ENCODE measurements at places on chromosomes 1 and 21. TPM values are rescaled to one million over a fixed set of nuclear protein-coding genes. Genes with fewer than 3 reads are reported as not detected.

The FAM163A gene
- not detected for total RNA-seq

The ALPL gene
- total RNA-seq, result not detected

DNA sequence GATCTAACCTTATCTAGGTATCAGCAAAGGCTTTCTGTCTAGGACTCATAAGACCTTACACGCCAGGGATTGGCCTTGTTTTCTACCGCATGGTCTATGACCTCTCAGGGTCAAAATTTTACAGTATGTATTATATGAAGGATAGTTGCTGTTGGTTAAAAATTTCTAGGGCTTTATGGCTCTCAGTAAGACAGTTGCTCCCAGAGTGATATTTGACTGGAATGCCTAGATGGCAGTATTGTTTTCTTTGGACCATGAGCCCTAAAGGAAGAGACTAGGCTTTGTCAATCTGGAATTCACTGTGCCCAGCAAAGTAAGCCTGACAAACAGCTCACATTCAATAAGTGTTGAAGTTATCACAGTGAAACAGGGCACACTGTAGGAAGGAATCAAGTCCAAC lies 37.6 kb downstream of the C1orf87 start:
- no peak for DNase-seq

The PLA2G2D gene
- total RNA-seq, result not detected

DNA sequence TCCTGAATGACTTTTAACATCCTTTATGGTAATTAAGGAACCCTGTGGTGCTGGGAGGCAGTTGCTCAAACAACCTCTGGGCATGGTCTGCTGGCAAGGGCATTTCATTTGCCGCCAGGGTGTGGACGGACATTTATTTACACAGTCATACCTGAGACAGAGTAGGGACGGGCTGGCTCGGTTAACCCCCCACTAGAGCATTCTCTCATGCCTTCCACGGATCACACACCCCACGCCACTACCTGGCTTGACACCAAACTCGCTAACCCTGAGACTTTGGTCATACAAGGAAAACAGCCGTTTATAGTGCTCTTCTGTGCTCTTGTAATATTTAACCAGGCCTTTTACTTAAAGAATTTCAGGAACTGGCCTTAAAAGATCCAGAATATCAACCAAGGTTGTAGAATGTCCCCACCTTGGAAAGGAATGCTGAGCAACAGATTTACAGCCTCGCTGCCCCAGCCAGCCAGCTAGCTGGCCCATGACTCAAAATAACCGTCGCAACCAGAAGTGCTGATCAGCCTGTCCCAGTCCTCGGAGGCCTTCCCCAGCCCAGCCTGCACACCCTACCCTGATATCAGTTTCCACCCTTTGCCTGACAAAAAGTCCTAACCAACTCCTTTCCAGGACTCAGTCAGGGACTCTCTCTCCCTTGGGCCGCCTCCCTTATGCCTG lies 6.5 kb upstream of the PDXK start:
- no peak for DNase-seq

The HTR6 gene
- 0.55 TPM for total RNA-seq

GRCh38 chr1:246274186-246274585 lies 232.9 kb downstream of the SMYD3 start:
- DNase-seq, result no peak

The NTMT2 gene
- total RNA-seq, result not detected

DNA sequence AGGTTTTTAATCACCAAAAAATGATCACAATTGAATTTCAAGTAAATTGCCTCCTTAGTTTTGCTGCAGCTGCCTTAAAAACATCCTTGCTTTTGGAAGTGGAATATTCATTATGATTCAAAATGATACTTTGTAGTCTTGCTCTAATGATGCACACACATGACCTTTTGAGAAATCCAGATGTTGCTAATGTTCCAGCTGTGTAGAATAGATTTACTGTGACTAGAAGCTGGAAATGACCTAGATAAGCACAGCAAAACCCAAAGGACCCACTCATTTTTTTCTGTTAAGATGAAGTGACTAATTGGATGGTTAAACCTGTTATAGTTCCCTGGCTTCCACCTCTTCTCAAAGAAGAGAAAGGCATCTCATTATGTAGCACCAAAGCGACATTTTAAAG lies 64.6 kb upstream of the RALGPS2 start:
- no peak for DNase-seq

DNA sequence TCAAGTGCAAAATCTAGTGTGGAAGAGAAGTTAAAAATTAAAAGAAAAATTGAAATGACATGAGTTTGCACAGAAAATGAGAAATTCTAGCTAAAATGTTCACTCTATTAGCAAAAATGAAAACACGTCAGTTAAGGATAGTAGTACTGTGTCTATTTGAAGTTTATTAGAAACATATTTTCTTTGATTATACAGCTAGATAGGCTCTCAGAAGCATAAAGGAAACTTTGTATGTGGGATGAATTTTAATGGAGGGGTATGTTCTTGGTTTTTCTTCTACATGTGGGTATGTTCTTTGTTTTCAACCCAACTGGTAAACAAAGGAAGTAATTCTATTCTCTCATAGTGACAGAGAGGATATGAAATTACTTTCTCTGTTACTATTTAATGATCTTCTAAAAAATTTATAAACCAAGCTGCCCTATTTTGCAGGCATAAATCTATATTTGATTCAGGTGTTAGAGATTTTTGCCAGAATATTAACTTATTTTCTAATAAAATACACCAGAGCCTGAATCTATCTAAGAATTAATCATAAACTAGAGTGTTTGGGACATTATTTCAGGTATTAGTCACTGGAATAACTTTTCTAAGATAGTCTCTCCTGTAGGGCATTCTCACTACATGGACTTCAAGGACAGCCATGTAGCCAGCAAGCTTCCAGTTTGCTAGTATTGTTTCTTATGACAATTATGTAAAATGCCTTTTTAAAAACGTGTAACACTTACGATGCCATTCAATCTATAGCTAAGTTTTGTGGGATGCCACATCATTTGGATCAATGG lies 15.8 kb downstream of the GPSM2 start:
- no peak for DNase-seq

- DNase-seq, result no peak
Measured at GRCh38 chr1:42679364-42679983, 2.7 kb upstream of the YBX1 start.

- no peak for DNase-seq
Measured at GRCh38 chr1:172941945-172942344, 108.8 kb downstream of the TNFSF18 start.

The SPRR5 gene
- not detected for total RNA-seq

- no peak for DNase-seq
Measured at GRCh38 chr1:16926491-16927073, 4.9 kb downstream of the CROCC start.

DNA sequence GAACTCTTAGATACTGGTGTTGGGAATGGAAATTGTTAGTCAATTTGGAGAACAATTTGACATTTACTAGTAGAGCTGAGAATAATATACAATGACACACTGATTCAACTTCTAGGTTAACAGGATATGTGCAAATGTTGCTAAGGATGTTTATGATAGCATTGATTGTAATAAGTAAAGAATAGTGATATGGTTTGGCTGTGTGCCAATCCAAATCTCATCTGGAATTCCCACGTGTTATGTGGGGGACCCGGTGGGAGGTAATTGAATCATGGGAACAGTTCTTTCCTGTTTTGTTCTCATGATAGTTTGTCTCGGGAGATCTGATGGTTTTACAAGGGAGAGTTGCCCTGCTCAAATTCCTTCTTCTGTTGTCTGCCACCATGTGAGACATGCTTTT lies 302.4 kb upstream of the TMPRSS15 start:
- no peak for DNase-seq

GRCh38 chr1:116150368-116150767 lies 39.2 kb downstream of the MAB21L3 start:
- DNase-seq, result no peak

DNA sequence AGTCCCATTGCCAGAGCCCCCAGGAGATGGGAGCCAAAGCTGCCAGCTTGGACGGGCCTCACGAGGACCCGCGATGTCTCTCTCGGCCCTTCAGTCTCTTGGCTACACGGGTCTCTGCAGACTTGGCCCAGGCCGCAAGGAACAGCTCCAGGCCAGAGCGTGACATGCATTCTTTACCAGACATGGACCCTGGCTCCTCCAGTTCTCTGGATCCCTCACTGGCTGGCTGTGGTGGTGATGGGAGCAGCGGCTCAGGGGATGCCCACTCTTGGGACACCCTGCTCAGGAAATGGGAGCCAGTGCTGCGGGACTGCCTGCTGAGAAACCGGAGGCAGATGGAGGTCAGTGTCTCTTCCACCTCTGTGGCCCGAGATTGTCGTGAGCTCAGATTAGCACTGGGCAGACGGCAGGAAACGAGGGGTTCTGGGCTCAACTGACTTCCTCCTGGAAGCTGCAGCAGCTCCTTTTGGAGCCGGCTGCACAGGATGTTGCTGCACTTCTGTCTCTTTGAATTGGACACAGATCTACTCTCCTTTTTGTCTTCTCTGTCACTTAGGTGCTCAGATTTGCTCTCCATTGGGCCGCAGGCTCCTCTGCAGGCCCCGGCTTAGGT lies 68.0 kb downstream of the DISC1 start:
- DNase-seq, result no peak

DNA sequence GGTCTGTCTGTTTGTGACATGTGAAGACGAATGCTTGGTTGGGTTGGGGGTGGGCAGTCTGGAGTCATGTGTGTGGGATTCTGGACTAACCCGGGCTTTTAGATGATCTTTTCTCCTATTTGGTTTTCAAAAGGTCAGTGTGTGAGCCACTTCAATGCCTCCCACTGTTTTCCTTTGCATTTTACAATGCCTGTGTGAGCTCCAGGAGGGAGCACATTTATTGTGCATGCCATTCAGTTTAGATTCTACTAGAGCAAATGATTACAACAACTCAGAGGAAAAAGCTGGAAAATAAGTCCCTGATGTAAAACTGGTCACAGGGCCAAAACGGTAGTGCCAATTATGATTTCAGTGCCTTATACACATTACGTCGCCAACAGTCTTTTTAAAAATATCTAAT lies 90.9 kb downstream of the LYPLAL1 start:
- DNase-seq, result no peak

The BEST4 gene
- total RNA-seq, result 2.5 TPM

GRCh38 chr1:184761969-184762485 lies 7.4 kb upstream of the EDEM3 start:
- no peak for DNase-seq

DNA sequence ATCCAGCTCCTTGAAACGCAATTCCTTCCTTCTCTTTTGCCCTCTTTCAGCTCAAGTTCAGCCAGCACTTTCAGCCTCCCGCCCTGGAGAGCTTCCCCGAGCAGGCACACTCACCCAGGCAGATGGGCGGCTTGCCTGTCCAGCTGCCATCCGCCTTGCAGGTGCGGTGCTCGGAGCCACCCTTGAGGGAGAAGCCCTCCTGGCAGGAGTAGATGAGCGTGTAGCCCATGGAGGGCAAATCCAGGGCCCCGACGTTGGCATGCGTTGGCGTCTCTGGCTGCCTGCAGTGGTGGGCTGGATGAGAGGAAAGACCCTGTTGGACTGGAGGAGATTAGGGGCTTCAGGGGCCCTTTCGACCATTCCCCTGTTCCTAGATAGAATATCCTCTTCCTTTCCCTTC lies 60.5 kb downstream of the ZSCAN20 start:
- DNase-seq, result no peak

The ST6GALNAC3 gene
- 2.5 TPM for total RNA-seq

GRCh38 chr1:64659478-64660138 lies 85.3 kb upstream of the RAVER2 start:
- no peak for DNase-seq

The SNRPE gene
- total RNA-seq, result 158 TPM

The PTPN14 gene
- 13.5 TPM for total RNA-seq

The PDPN gene
- total RNA-seq, result not detected

DNA sequence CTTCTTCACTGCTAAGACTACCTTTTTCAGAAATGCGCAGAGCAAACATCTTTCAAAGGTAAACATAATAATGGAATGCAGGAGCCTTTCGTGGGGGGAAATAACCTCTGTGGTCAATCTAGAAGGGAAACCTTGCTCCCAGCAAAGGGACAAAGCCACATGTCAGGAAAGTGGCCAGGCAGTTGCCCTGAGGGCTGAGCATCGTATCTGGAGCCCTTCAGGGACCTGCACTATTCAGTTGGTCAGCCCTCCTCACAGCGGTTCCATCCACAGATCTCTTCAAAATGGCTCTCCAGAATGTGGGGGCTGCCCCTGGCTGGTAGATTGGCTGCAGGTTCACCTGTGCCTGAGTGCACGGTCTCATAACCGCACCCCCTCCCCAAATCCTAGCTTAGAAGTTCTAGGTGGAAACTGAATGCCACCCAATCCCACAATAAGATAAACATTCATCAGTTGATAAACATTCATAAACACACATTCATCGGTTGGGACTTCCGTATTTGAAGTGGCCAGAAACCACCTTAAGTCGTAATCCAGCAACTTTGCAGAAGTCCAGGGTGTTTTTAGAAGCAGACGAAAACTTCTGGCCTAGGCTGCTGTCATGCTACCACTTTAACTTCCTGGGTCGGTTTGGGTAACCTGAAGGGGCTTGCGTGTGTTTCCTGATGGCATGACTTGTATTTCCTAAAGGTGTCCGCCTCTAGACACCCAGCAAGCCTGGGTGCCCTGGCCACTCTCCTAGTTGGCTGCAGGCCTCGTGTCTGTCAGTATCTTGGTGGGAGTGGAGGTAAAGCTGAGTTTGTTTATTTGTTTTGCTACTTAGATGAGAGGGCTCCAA lies 50.5 kb downstream of the RASSF5 start:
- peak; percentile 56 for DNase-seq

DNA sequence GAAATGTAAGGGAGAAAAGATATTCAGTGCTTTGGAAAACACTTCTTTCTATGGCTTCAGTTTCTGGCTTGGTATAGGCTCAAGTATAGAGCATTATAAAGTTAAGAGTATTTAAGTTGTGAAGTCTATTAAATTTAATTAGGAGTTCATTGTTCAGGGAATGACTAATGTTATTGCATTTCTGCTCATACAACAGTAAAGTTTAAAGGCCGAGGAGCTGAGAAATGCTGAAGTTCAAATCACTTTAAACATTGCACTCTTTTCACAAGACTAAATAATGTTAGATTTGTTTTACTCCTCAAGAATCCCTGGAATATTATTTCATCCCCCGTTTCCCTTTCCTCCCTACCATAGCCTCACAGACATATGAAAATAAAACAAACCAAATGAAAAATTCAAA lies 30.1 kb downstream of the RGS5 start:
- no peak for DNase-seq

DNA sequence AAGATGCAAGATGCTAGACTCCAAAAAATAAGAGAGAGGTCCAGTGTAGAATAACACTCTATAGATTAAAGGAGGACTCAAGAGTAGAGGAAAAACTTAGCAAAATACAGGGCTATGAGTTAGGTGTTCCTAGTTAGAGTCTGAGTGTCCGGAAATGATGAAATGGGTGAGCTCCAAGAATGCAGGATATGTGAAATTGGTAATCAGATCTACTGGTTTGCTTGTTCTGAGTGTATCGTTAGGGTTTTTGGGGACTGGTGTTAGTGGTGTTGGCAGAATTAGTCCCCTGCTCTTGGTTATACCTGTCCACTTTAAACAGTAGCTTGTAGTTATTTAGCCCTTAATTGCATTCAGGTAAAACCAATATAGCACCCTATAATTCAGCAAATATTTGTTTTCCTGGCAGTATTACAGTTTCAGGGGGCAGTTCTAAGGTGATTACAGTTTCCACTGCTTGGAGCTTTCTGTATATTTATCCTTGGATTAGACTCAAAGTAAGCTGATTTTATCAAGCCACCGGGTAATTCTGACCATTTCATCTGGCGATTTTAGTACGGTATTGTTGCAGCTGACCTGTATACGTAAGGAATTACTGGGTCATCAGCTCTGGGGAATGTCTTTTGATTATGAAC lies 332.7 kb downstream of the CHRM3 start:
- peak; percentile 46 for DNase-seq

The DAB1 gene
- total RNA-seq, result 0.72 TPM

The ETNK2 gene
- 1.7 TPM for total RNA-seq

The OR2G6 gene
- not detected for total RNA-seq

- DNase-seq, result peak; percentile 42
Measured at GRCh38 chr1:110916669-110917306, 43.8 kb downstream of the CD53 start.

Data from activated T-cell treated with anti-CD3 and anti-CD28 coated beads, Interleukin-2, amount 50 U/mL, for 72 hours (primary cell).